ENCODE measurements at places on chromosomes 3 and 15.

DNA sequence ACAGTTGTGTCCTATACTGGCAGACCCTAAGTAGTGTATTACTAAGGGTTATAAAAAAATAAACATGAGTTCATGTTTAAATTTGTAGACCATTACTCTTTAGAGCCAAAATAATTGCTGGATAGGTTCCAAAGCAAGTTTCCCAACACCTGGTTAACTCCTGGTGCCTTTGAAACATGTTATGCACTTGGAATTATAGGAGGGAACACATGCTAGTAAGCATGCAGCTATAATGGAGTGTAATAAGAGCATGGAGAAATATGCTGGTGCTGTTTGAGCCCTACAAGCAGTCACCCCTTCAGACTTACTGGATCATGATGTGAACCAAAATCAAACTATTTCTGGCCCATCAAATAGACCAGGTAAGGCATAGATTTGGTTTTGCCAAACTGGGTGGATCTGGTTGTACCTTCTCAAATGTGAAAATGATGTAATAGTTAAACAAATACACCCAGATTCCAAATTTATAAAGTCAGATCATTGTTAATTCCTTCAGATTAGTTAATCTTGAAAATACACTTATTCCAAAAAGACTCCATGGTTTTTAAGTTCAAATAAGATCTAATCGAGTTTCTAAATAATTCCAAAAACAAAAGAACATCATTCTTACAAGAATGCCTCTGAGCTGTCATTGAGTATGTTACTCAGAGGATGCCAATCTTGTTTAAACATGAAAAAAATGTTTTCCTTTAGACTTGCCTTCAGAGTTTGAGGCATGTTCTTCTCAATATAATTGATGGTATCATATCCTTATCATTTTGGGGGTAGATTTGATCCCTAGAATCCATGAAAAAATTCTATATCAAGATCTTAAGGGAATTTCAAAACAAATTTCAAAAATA lies 69.3 kb downstream of the LRRC28 start:
- DNase-seq = no peak

GRCh38 chr15:88990185-88990679 lies 77.1 kb upstream of the MFGE8 start:
- no peak for DNase-seq

DNA sequence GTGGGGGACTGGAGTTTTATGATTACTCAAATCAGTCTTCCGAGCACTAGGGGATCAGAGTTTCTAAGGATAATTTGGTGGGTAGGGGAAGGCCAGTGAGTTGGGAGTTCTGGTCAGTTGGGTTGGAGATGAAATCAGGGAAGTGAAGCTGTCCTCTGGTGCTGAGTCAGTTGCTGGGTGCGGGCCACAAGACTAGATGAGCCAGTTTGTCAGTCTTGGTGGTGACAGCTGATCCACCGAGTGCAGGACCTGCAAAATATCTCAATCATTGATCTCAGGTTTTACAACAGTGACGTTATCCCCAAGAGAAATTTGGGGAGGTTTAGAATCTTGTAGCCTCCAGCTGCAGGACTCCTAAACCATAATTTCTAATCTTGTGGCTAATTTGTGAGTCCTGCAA lies 249.4 kb downstream of the FAM43A start:
- no peak for DNase-seq

DNA sequence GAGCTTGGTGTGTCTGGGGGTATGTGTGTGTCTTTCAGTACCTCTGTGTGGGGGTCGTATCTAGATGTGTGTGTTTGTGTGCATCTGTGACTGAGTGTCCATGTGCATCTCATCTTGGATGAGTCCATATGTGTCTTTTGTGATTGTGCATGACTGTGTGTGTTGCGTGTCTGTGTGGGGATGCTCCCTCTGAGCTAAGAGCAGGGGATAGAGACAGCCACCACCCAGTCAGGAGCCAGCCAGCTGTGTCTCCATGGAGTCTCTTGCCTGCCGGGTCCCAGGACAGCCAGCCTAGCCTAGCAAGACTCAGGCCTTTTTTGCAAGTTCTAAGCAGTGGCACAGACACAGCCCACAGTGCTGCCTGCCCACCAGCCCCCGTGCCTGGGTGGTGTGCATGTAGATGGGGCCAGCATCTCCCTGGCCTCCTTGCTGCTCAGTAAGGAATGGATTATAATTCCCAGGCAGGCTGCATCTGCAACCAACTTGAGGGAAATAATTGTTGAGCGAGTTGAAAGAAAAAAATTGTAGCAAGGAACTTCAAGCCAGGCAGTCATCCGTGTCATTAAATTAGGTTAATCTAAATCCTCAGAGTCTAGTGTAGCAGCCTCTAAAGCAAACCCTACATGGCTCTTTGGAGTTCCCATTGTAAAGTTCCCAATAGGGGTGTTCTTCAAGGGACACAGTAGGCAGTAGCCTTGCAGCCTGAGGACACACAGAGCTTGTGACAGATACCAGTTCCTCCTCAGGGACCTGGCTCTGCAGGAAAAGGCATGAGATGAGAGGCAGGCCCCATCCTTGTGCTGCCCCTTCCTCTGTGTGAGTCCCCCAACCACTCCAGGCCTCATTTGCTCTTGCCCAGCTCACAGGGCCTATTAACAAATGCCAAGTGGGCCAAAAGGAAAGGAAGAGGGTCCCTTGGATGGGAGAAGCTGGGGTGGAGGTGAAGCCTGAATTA lies 35.9 kb upstream of the MRPS22 start:
- no peak for DNase-seq
